DMS 273 treated with DMSO at 0.1 percent for 48 hours (cell line): ENCODE measurements at places on chromosomes 12 and 14.

GRCh38 chr12:77372494-77372893 is 307.1 kb upstream of the E2F7 start:
- no peak for DNase-seq

- DNase-seq = no peak
Observed at GRCh38 chr14:77303417-77304156, 17.1 kb downstream of the POMT2 start.

DNA sequence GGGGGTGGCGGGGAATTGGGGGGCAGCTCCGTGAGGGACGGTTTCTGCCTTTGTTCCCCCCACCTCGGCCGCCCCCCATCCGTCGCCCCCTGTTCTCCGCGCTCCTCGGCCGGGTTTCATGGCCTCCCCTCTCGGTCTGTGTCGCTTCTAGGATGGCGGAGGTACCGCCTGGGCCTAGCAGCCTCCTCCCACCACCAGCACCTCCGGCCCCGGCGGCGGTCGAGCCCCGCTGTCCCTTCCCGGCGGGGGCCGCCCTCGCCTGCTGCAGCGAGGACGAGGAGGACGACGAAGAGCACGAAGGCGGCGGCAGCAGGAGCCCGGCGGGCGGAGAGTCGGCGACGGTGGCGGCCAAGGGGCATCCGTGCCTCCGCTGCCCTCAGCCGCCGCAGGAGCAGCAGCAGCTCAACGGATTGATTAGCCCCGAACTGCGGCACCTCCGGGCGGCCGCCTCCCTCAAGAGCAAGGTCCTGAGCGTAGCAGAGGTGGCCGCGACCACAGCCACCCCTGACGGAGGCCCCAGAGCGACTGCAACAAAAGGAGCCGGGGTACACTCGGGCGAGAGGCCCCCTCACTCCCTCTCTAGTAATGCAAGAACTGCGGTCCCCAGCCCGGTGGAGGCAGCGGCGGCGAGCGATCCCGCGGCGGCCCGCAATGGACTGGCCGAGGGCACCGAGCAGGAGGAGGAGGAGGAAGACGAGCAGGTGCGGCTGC is 575 bp downstream of the NAA30 start:
- no peak for DNase-seq

- DNase-seq = no peak
Observed at GRCh38 chr14:36317650-36318049, 2.8 kb downstream of the MBIP start.

GRCh38 chr14:96221841-96222240 is 17.2 kb downstream of the BDKRB2 start:
- DNase-seq = no peak

GRCh38 chr12:49121047-49121696 is 10.0 kb downstream of the TUBA1B start:
- peak; percentile 15 for DNase-seq

- no peak for DNase-seq
Observed at GRCh38 chr12:89556976-89557375, 31.1 kb upstream of the POC1B start.

DNA sequence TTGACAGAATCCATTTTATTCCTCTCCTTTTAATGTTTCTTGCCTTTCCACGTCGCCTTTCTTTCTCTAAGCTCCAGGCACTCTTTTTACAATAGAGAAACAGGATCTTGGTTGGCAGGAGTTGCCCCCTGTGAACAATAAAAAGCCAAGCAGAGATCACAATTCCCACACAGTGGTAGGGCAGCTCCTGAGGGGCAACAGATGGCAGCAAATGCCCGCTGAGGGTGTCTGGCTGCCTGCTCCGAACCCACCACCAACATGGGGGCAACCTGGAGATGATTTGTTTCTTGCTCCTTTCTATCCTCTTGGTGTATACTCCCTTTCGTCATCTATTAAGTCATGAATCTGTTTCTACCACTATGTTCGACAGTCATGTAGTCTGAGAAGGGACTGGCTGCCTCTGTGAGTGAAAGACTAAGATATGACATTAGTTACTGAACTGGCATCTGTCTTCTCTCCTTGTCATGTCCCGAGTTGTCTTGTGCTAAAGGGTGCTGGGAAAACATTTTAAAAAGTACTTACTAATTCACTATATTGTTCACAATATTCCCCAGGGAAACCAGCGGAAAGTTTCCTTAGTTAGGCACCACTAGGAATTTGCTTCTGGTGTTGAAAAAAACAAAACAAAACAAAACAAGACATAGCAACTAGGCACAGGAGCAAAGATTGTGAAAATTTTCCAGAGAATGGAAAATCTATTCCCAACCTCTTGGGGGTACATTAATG is 170.1 kb downstream of the STXBP6 start:
- DNase-seq = no peak

DNA sequence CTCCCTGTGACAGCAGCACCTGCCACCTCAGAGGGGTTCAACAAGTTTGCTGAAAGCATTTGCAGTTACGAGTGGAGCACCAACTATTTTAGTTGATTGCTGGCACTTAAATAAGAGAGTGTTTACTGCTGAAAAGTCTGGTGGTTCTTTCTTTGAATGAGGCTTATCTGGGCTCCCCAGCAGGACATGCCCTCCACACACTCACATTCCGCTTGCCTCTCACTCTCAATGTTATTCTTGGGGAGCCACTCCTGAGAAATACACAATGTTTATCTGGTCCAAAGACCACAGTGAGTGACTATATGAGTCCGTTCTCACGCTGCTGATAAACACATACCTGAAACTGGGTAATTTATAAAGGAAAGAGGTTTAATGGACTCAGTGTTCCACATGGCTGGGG is 31.9 kb downstream of the NT5DC3 start:
- DNase-seq = no peak

DNA sequence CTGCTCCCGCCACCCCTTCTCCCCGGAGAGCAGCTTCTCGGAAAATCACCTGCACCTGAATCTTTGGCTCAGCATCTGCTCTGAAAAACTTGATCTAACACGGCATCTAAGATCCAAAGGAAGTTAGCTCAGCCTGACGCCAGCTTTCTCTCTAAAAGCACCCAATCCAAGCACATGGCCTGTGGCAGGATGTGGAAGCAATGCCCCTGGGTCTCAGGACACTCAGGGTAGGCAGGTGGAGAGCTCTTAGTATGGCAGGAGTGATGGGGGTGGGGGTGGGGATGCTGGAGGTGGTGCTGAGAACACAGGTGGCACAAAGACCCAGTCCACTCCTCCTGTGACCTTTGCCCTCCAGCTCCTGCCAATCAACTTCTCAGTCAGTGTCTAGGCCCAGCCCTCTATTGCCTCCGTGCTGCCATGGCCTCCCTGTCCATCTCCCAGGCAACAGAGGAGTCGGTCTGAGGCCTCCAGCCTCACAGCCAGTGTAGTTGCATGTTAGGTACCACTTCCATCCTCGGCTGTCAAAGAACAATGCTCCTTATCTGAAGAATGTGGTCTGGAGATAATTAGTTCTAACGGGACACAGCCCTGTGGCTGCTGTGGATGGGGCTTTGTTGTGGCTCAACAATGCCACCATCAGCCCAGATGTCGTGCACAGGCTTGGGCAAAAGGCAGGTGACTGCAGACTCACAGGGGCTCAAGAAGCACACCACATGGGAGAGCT is 180.0 kb upstream of the C14orf180 start:
- no peak for DNase-seq

GRCh38 chr14:93319494-93319893 is 13.3 kb downstream of the BTBD7 start:
- DNase-seq = no peak

GRCh38 chr14:80364274-80364673 is 153.0 kb upstream of the DIO2 start:
- DNase-seq = peak; percentile 5

GRCh38 chr12:132159555-132160003 is 15.3 kb downstream of the NOC4L start:
- no peak for DNase-seq

DNA sequence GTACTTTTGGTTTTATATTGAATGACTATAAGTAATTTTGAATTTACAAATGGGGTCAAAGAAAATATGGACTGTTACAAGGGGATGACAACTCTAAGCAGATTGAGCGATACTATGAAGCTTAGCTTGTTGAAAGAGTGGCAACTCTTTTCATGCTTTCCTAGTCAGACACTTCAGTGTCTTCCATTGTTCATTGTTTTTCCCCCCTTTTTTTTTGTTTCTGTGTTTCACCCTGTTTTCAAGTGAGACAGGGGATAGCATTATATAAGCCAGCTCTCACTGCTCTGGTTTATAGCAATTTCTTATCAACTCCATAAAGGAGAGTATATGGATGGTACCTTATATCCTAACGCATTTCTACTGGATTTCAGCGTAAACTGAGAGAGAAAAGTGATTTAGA is 24.6 kb downstream of the PEBP1 start:
- DNase-seq = no peak

GRCh38 chr14:94772548-94772947 is 2.6 kb upstream of the GSC start:
- DNase-seq = no peak

DNA sequence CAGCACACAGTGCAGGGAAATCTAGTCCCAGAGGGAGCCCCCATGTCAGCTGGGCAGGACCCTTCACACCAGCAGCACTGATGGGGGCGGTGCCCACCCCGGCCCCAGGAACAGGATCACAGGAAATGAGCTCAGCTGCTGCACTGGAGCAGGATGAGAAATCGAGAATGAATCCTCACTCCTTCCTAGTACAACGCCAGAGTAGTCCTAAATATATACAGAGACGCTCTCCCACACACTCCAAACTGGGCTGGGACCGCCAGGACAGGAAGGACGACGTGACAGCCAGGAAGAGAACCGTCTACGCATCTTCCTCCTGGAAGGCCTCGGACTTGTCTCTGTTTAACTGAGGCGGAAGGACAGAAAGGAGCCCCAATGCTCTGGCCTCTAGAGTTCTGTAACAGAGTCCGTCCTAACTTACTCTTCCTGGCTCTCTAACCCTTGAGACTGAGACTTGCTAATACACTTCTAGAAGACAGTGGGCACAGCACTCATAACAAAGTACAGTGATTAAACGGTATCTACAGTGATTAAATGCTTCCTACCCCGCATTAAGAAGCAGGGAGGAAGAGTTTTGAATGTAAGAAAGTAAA is 33.4 kb downstream of the CDC42BPB start:
- DNase-seq = no peak

DNA sequence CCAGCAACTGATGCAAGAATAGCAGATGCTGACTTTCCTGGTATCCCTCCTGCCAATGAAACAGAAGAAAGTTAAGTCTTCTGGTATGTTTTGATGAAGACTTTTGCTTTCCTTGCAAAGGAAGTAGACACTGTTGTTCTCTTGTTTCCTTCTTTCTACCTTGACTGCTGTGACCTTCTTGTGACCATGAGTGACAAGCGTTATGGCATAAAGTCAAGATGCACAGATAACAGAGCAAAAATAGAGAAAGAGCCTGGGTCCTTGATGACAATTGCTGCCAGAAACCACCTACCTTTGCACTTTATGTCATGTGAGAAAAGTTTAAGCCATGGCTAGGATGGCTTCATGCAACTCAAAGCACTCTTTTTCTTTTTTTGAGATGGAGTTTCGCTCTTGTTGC is 49.2 kb upstream of the LTA4H start:
- DNase-seq = no peak

GRCh38 chr14:67633451-67634147 is 13.9 kb downstream of the ARG2 start:
- no peak for DNase-seq

GRCh38 chr14:37721976-37722659 is 126.7 kb downstream of the TTC6 start:
- DNase-seq = no peak

DNA sequence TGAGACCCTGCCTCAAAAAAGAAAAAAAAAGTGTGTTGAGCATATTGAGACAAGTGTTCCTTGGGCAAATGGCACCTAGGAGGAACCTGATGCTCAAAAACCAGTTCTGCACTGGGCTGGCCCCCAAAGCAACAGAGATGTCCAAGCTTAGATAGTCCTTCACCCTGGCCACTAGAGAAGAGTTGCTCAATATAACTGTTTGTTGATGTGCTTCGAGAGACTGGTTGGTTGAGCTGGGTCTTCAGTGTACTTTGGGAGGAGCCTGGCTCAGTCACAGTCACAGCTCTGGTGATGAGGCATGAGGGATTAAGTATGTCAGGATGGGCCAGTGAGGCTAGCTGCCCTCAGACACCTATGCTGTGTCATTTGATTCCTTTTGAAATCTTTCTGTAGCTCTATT is 38.0 kb downstream of the SLC2A14 start:
- no peak for DNase-seq

DNA sequence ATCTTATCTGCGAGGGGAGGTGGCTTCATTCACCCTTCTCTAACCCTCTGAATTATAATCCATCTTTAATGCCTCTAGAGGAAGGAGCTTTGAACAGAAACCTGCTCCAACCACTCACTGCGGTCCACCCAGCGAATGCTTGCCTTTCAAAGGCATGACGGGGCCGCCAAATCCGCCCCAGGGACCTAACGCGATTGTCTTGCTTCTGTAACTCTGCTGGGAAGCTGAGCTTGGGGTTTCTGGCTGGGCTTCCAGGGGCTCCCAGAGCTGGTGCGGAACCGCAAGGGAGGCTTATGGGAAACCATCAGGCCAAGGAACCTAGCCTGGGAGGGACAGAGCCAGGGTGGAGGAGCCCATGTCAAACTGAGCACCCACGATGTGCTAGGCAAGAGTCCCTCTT is 231.2 kb upstream of the LHX5 start:
- no peak for DNase-seq

GRCh38 chr14:46058964-46059563 is 592.5 kb downstream of the RPL10L start:
- no peak for DNase-seq

DNA sequence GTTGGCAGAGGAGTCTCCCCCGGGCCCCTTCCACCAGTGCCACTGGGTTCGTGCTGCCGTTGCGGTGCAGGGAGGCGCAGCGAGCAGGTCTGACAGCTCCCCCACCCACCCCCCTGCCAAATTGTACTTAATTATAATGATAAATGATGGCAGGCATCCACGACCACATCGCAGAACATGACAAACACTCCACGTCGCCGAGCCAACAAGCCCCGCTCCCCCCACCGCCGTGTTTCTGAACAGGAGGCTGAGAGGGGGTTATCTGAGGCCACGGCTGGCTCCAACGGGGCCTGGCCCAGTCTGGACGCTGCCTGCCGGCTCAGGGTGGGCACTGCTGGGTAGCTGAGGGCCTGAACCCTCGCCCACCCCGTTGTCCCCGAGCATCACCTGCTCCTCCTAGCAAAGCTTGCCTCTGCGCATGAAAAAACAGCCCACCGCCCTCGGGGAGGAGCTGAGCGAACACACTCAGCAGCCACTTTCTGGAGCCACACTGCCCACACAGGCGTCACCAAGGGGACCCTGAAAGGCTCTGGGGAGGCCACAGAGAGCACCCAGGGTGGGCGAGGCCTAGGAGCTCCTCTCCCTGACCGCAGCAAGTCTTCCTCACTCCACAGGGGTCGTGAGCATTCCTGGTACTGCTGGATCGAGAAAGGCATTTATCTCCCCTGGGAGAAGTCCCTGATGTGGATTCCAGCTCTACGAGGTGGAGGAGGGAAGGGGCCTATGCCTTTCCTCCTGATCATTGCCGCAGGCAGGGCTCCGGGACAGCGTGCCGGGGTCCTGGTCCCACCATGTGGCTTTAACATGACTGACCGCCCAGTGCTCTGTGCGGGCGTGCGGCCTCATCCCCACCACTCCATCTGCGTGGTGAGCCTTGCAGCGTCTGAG is 35.4 kb upstream of the DIO3 start:
- no peak for DNase-seq

GRCh38 chr14:91158091-91158790 is 44.4 kb downstream of the DGLUCY start:
- DNase-seq = no peak
